ENCODE measurements at places on chromosomes 12 and 14.
A peak's percentile ranks its signal among the peaks of the same experiment; 100 is the strongest.

DNA sequence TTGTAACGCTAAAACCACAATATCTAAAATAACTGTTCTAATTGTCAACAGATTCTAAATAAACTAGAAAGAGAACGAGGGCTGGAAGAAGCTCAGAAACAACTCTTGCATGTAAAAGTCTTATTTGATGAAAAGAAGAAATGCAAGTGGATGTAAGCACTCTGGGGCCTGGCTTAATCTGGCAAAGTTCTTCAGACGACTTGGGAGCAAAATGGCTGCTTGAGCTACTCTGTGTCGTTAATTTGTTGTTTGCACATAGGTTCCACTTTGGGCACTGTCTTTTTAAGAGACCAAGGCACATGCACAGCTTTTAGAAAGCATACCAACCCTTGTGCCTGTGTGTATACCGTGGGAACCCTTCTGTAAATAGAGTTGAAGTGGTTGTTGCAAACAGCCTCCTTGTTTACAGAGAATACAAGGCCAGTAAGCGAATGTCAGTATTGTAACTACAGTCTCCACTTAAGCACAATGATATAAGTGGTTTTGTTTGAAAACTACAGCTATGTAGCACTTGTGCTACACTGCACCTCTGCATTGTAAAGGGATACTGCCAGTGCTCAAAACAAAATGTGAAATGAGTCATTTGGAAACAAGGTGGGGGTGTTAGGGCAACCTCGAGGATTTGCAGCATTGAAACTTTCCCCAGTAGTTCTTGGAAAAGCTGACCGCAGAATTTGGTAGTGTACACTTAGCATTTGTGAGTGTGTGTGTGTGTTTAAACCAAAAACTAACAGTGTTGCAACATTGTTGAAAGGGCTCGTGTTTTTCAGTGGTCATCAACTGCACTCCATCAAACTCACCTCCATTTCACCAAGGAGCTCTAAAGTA lies 154.3 kb downstream of the CEP83 start:
- DNase-seq: no peak

GRCh38 chr14:43522901-43523300 lies 984.2 kb downstream of the FSCB start:
- no peak for DNase-seq

- no peak for DNase-seq
Measured at GRCh38 chr14:52873065-52873464, 77.8 kb downstream of the FERMT2 start.

DNA sequence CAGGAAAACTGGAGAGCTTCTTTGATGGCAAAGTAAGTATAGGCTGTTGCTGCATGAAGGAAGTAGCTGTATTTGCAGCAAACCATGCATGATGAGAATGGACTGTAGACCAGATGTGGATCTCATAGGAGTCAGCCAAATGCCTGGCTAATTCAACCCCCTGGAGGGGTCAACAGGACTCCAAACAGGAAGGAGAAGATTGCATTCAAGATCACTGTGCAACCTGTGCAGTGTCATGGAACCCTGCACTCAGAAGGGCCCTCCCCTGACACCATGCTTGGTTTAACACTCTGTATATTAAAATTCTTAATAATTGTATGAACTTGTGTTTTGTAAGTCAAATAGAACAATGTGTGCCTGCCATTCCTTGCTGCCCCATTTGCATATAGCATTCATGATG lies 225.1 kb upstream of the FSCB start:
- DNase-seq: no peak

DNA sequence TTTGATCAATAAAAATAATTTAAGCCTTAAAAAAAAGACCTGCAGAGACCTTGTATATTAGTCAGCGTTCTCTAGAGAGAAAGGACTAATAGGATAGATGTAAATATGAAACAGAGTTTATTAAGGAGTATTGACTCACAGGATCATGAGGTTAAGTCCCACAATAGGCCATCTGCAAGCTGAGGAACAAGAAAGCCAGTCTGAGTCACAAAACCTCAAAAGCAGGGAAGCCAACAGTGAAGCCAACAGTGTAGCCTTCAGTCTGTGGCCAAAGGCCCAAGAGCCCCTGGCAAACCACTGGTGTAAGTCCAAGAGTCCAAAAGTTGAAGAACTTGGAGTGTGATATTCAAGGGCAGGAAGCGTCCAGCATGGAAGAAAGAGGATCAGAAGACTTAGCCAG lies 66.3 kb downstream of the TBX5 start:
- peak; percentile 13 for DNase-seq

GRCh38 chr12:95484524-95484923 lies 10.6 kb downstream of the METAP2 start:
- DNase-seq: peak; percentile 43

- peak; percentile 82 for DNase-seq
Measured at GRCh38 chr12:123571343-123571813, 13.0 kb upstream of the TMED2 start.

- no peak for DNase-seq
Measured at GRCh38 chr14:105709281-105710118, 183.1 kb downstream of the TMEM121 start.

- DNase-seq: no peak
Measured at GRCh38 chr12:43577381-43577780, 25.4 kb upstream of the ADAMTS20 start.

- DNase-seq: no peak
Measured at GRCh38 chr14:67472726-67473125, 15.8 kb downstream of the TMEM229B start.

GRCh38 chr14:78974691-78975090 lies 804.5 kb downstream of the NRXN3 start:
- peak; percentile 75 for DNase-seq

GRCh38 chr12:106780010-106780631 lies 5.6 kb downstream of the RIC8B start:
- peak; percentile 33 for DNase-seq

DNA sequence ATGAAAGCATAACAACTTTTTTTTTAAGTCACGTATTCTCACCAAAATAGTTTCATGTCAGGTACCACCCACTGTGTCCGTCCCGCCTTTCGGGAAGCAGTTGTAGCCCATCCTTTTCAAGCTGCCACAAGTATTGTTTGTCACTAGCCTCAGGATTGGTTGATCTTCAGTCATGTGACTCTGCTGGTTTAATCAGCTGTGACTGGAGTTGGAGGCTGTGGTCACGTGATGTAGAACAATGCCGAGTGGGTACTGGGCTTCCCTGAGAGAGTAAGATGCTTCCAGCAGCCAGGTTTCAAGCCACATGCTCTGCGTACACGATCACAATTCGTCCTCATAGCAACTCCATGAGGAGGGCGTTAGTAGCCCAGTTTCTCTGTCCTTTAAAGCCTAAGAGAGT lies 83.0 kb upstream of the WSCD2 start:
- no peak for DNase-seq

- DNase-seq: no peak
Measured at GRCh38 chr12:105274571-105274970, 38.6 kb upstream of the APPL2 start.

- DNase-seq: no peak
Measured at GRCh38 chr12:1668833-1669543, 21.9 kb upstream of the ADIPOR2 start.

DNA sequence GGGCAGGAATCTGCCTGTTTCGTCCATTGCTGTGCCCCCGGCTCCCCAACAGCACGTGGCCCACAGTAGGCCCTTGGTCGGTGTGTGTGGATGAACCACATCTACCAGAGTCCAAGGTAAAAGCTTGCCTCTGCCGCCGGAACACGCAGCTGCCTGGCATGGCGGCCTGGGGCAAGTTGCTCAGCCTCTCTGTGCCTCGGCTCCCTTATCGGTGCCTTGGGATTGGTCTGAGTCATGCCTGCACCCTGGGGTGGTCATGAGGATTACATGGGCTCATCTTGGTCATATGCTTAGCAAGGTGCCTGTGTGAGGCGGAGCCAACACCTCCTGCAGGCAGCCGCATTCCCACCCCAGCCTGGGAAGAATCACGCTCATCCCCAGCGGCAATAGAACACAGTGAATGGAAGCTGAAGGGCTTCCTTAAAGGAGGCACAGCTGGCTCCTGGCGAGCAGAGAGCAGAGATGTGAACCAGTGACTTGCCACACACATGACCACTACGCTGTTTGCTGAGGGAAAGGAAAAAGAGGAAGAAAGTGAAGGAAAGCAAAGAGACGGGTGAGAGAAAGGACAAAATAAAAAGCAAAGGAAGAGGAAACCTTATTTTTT lies 5.5 kb upstream of the SCARB1 start:
- no peak for DNase-seq

DNA sequence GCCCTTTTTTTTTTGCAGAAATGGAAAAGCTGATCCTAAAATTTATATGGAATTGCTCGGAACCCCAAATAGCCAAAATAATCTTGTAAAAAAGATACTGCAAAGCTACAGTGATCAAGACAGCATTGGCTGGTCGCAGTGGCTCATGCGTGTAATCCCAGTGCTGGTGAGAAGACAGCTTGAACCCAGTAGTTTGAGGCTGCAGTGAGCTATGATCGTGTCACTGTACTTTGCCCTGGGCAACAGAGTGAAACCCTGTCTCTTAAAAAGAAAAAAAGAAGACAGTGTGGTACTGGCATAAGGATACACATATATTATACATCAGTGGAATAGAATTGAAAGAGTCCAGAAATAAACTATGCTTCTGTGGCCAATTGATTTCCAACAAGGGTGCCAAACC lies 5.4 kb downstream of the ITGB7 start:
- DNase-seq: no peak

- no peak for DNase-seq
Measured at GRCh38 chr12:20653871-20654270, 41.3 kb upstream of the SLCO1C1 start.

GRCh38 chr12:8453796-8454195 lies 2.0 kb upstream of the CLEC6A start:
- DNase-seq: no peak

DNA sequence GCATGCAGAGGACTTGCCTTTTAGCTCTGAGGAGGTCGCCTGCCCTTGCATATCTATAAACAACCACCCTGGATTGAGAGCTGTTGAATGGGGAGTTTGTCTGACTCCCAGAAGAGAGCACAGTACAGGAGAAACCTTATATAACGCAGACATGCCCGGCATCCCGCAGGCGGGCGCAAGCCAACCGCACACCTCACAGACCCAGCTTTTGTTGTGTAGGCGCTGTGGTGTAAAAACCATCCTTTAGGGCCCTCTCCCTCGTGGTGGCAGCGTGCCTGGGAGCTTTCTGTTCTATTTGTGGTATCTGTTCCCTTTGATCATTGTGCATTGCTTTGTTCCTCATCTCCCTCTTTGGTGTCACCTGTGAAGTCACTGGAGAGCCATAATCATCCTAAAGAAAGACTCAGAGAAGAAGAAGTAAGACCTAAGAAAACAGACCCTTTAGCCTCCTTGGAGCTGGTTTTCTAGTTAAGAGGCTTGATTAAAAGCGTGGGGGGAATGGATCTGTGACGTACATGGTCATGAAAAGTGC lies 77.7 kb downstream of the ETV6 start:
- DNase-seq: no peak

DNA sequence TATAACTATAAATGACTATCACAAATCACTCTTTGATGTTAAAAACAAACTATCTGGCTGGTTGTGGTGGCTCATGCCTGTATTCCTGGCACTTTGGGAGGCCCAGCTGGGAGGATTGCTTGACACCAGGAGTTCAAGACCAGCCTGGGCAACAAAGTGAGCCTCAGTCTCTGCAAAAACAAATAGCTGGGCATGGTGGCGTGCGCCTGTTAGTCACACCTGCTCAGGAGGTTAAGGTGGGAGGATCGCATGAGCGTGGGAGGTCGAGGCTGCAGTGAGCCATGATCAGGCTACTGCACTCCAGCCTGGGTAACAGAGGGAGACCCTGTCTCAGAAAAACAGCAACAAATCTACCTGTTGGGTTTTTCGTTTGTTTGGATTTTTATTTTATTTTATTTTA lies 5.4 kb downstream of the TXNRD1 start:
- DNase-seq: no peak

DNA sequence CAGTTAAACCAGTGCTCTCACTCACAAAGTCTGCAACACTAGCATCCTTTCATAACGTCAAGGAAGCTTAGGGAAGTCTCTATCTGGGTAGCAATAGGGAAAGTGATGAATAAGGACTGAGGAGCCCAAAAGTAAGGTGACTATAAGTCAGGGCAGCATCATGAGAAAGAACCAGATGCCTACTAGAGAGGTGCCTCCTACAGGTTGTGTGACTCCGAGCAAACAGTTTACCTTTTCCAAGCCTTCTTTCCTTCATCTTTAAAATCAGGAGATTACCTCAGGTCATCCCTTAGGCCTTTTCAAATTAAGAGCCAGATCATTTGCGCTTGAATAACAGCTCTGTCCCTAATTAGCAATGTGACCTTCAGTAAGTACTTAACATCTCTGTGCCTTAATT lies 40.2 kb downstream of the RTN1 start:
- DNase-seq: no peak

- DNase-seq: no peak
Measured at GRCh38 chr12:128829861-128830504, 6.2 kb upstream of the SLC15A4 start.

GRCh38 chr14:77122526-77123125 lies 19.0 kb downstream of the ZDHHC22 start:
- DNase-seq: no peak

DNA sequence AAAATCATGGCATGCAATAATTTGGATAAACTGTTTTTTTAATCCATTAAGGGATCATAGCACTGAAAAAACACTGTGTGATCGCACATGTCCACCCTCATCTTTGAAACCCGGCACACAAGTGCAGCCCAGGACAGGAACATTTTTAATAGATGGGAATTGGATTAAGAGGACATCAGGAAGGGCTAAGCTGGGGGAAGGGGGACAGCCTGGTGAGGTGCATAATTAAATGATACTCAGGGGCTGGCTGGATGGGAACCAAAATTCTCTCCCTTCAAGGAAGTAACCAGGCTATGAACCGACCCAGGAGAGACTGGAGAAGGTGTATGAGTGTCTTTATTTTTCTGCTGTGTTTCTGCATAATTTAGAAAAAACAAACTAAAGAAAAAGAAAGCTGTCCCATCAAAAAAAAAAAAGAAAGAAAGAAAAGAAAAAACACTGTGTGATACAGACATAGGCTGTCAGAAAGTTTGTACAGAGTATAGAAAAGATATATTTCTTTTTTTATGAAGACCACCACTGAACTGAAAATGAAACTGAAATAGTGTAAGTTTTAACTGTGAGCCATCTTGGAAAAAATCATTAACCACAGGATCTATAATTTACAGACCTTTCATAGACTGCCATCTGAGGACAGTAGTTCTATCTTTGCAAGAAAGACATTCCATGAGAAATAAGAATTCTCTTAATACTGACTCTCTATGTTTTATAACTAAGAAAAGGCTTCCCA lies 75.1 kb upstream of the SLC38A4 start:
- no peak for DNase-seq

GRCh38 chr12:130161261-130162243 lies 712 bp upstream of the FZD10 start:
- no peak for DNase-seq

DNA sequence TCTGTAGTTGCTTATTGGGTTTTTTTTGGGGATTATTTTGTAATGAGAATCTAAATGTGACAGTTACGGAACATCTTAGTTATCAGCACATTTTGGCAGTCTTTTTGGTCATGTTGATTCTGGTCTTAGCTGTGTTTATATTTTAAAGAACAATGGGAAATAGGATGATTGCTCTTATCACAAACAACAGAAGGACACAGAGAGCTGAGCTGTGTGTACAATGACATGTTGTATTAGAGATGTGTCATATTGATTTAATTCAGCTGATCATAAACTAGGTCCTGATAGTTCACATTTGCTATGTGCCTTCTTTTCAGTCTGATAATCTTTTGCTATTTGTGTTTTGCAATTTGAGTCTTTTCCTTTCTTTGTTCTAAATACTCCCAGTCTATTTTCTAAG lies 781.7 kb downstream of the TRHDE start:
- DNase-seq: no peak

- DNase-seq: no peak
Measured at GRCh38 chr14:85205875-85206274, 324.1 kb upstream of the FLRT2 start.

- no peak for DNase-seq
Measured at GRCh38 chr14:101950516-101951215, 13.7 kb upstream of the DYNC1H1 start.
